ENCODE measurements at places on chromosomes 6 and 20.
A peak's percentile ranks its signal among the peaks of the same experiment; 100 is the strongest.

DNA sequence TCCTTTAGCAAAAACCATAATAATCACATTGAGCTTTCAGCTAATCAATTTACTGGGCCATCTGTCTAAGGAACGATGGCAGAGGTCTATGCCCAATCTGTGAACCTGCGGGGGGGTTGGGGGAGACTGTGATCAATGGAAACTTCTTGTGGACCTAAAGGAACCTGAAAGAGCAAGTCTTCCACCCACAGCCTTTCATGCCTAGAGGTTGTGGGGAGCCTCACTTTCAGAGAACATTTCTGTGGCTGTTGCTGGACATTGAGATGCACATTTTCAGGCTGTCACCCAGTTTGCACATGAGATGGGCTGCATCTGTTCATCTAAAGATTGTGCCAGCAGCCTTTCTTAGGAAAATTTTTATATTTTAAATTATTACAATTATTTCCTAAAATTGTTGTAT lies 310.0 kb upstream of the SPTLC3 start:
- DNase-seq, result no peak

DNA sequence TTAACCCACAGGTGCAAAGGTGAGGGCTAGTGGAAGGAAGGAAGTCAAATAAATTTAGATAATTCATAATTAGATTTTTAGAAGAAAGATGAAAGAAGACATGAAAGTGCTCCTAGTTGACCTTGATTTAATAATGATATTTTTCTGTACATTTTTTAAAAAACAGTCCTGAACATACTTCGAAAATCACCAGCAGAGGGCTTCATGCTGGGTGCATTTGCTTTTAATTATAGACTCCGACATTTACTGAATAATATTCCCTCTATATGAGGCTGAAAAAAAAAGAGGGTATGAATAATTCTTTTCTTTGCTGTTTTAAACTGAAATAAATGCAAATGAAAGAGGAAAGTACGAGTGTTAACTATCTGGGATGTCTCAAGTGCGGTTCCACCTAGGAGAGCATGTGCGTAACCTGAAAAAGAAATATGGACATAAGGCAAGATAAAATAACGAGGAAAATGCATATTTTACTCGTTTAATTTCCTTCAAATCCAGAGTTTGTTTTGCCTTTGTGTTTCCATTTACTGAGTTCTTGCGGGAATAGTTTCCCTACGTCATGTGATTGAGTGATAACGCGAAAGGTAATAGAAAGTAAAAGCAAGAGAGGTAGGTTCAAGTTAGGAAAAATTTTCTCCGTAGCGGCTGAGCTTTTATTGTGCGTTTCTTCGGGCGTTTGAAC lies 3.1 kb upstream of the TFAP2B start:
- peak; percentile 1 for DNase-seq

DNA sequence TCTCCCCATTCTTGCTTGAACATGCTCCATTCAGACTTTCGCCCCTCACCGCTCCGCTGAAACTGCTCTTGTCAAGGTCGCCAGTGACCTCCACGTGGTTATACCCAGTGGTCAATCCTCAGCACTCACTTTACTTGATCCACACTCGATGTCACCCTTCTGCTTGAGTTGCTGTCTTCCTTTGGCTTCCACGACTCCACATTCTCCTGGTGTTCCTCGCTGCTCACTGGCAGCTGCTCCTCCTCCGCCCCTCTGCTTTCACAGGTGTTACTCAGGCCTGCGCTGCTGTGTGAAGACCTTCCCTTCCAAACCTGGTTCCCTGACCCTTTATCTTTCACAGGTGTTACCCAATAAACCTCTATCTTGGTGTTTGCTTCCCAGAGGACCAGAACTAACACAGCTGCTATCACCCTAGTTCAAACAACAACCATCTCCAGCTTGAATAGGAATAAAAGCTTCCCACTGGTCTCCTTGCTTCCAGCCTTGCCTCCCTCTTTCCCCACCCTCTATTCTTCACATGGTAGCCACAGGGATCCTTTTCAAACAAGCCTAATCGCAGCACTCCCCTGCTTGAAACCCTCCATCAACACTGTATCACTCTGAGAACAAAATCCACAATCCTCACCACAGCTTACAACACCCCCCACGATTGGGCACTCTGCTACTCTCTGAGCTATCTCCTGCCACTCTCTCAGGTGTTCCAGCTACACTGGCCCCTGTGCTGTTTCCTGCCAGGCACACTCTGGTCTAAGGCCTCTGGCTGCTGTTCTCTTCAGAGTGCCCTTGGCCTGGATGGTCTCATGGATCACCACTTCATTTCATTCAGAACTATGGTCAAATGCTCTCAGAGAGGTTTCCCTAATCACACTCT lies 10.7 kb downstream of the PPIL1 start:
- no peak for DNase-seq

DNA sequence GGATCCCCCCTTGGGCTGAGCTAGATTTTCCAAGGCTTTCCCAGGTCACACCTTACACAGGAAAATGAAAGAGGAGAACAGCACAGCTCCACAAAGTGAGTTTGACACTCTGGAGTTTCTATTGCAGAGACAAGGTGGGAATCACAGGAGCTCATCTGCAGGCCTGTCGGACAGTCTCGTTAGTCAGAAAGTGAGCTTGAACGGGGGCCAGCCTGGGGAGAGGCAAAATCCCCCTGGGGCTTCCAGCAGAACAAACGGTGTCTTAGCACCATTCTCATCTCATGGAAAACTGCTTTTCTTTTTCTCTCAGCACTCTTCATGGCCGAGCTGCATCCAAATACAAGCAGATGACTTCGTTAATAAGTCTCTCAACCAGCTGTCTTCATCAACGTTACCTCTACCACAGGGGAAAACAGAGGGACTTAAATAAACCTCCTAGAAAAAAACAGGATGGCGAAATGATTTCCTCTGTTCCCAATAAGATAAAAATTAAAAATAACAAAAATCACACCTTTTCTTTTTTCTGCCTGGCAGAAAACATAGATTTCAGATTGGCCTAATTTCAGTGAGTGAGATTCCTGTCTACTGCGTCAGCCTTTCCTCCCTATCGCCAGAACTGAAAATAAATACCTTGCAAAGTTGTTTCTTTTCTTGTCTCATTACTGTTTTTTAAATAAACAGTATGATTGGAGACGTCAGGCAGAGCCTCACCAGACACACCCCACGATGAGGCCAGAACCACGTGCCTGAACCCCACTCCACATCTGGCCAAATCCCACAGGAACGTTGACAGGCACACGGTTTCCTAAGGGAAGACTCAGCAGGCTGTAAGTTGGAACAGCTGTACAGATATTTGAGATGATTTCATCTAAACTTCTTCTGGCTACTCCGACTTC lies 219.0 kb downstream of the TTLL2 start:
- peak; percentile 47 for DNase-seq

GRCh38 chr6:38477680-38478260 lies 162.0 kb downstream of the BTBD9 start:
- DNase-seq, result no peak

- DNase-seq, result no peak
Measured at GRCh38 chr20:38060536-38060935, 27.0 kb downstream of the RPRD1B start.

GRCh38 chr6:168908166-168908565 lies 345.5 kb downstream of the THBS2 start:
- DNase-seq, result peak; percentile 79

DNA sequence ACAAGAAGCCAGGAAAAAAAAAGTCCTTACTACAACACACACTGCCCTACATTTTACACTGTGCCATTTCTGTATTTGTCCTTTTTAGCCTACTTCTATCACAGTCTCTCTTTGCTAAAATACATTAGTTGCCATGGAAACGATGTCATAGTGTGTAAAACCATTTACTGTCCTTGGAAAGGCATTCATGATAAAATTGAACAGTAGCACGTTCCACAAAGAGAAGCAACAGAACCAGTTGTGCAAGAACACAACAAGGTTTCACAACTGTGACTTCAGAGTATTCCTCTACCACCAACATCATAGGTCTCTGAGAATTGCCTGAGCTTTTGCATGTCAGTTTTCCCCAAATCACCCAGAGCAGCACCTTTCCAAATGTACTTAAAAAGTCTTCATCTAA lies 20.5 kb downstream of the FYN start:
- peak; percentile 14 for DNase-seq

DNA sequence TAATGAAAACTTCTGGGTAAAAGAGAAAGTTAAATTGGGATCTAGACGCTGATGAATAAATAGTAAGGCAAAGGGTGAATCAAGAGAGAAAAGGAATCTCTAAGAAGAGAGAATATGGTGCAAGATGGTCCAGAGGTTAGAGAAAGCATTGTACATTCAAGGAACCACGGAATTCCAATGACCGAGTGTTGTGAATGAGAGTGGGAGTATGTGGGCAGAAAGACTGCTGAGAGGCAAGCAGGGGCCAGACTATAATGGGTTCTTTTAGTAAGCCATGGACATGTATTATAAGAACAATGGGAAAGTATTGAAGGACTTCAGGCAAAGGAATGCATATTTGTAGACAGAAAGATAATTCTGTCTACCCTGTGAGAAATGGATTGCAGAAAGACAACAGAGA lies 45.2 kb downstream of the SPTLC3 start:
- no peak for DNase-seq

Data from fibroblast of lung (primary cell).